Cardiac muscle cell (in vitro differentiated cells and primary cell): ENCODE measurements at places on chromosomes 6 and 20.

- no peak for DNase-seq
Measured at GRCh38 chr6:149881066-149881766, 16.7 kb downstream of the RAET1E start.

- no peak for DNase-seq
Measured at GRCh38 chr6:5192135-5192794, 68.5 kb downstream of the LYRM4 start.

GRCh38 chr20:10578607-10579006 lies 95.2 kb downstream of the JAG1 start:
- DNase-seq, result no peak

DNA sequence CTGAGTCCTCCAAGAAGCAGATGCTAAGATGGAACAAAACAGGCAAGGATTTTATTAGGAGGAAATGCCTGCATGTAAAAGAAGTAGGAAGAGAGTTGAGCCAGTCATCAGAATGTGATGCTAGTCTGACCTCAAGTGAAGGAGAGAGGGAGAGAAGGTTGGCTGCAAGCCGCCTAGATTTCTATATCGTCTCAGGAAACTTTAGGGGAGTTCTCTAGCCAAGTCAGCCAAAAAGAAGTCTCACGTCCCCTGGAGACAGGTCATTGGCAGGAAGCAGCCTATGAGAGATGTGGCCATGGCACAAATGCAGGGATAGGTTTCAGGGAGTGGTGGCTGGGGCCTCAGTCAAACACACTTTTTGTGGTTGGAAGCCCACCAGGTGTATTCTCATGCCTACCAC lies 378.0 kb downstream of the CD109 start:
- DNase-seq, result no peak

- DNase-seq, result peak; percentile 32
Measured at GRCh38 chr20:10558635-10559187, 115.1 kb downstream of the JAG1 start.

- peak; percentile 77 for DNase-seq
Measured at GRCh38 chr6:69232911-69233448, 563.8 kb downstream of the LMBRD1 start.

DNA sequence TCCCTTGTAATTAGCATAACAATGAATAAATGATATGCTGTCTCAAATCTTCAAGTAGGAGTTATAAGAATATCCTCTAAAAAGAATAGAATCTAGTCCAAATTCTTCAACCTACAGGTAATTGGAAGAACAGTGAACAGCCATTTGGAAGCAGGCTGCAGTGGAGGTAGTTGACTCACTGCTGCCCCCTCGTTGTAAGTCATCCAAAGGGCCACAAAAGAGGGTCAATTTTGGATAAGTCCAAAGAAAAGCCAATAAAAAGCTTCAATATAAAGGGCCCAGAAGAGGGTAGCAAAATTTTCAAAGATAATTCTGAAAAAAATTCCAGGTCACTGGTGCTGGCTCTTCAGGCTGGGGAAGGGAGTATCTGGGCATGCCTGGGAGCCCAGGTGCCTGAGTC lies 60.8 kb upstream of the SSTR4 start:
- DNase-seq, result peak; percentile 10

- no peak for DNase-seq
Measured at GRCh38 chr6:165055231-165055630, 254.2 kb downstream of the C6orf118 start.

DNA sequence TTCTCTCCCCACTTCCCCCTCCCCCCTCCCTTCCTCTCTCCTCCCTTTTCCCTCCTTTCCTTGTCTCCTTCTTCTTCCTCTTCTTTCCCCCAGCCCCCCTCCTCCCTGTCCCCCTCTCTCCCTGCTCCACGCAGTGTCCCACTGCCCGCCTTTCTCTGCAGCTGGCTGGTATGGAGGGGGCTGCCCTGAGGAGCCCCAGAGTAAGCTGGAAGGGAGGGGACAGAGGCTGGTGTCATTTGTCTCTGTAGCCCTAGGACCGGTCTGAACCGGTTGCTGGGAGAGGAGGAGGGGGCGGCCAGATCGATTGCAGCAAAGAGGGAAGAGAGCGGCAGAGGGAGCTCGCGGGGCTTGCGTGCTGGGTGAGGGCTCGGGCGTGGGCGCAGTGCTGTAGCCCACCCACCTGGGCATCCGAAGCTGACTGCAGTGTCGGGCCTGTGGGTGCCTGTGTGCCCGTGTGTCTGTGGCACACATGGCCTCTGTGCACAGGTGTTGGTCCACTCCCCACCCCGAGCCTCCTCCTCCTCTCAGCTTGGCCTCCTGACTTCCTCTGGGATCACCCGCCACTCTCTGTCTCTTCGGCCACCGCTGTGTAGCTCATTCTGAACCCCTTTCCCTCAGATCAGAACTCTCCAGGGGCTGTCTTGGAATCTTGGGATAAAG lies 50.6 kb downstream of the SRC start:
- DNase-seq, result no peak

DNA sequence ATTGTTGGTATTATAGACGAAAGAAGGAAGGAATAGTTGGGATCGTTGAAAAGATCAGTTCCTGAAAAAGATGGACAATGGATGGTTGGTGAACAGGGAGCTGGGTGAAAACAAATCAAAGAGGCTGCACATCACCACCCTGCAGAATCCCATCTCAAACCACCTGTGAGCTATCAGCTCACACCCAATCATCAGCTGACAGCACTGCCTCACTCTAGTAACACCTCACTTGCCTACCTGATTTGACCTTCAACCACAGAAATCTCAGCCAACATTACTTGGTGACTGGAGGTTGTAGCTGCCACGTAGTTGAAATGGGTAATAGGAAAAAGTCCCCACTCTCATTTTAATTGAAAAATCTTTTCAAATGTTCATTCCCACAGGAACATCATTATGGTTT lies 101.8 kb upstream of the DST start:
- no peak for DNase-seq

- DNase-seq, result no peak
Measured at GRCh38 chr6:88728756-88729155, 234.7 kb downstream of the RNGTT start.

- no peak for DNase-seq
Measured at GRCh38 chr6:21610341-21610740, 16.8 kb downstream of the SOX4 start.

DNA sequence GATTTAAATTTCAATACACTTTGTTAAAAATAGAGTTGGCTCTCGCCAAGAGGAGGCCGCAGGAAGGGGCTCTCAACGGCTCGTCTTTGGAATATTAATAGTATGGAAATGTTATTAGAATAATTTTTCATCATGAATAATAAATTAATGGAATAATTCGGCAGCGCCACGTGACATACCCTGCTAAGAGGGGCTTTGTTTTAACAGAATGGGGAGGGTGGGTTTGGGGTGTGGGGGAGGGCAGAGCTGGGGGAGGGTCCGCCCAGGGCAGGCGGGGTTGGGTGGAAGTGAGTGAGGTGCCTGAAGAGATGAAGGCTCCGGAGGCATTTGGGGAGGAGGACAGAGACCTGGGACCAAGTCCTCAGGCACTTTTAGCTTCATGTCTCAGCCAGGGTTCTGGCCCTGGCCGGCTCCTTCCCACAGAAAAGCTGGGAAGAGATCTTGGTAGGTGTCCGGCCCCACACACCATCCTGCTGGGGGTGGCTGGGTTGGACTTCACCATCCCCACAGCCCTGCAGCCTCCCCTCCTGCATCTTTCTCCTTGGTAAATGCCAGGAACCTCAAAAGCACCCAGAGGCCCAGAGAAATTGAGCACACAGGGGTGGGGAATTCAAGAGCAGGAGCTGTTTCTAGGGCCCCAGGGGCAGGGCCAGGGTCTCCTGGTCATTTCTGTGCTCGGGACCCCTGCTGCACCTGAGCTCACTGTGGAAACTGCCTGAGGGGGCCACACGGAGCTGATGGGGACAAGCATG lies 93.6 kb upstream of the BHLHE23 start:
- no peak for DNase-seq

DNA sequence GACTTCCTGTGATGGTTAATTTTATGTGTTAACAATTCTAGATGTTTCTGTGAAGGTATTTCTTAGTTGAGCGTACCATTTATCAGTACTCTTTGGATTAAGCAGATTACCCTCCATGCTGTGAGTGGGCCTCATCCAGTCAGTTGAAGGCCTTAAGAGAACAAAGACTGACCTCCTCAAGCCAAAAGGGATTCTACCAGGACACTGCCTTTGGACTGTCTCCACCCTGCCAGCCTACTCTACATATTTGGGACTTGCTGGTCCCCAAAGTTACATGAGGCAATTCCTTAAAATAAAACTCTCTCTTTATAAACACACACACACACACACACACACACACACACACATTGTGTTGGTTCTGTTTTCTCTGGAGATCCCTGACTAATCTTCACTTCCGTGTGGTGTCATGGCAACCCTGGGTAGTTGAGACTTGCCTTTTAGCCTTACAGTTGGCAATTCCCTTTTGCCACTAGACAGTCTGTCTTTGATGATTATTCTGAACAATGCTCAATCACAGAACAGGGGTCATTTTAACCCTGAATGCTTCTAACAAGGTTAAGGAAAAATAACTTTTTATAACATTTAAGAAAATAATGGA lies 32.2 kb downstream of the MRAP2 start:
- DNase-seq, result peak; percentile 45

DNA sequence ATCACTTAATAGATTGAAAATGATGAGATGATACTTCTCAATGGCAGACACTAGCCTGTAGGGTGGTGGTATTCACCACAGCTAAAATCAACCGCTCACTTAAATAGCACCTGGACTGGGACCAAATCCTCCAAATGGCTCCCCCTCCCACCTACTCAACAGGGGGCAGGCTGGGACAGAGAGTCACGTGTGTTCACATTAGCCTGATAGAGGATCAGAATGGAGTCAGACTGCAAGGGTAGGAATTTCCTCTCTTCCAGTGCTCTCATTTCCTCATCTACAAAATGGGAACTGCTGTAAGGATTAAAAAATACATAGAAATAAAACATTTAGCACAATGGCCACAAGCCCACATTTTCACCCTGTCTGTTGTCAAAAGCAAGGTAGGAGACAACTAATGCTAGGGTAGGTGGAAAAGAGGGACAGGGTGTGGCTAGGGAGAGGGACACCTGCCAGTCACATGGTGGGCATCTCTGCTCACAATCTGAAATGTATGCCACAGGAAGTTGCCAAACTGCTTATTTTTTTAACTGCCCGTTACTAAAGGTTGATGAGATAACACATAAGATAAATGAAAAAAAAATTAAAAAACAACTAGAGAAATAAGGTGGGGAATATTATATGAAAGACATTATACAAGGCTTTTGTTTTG lies 55.3 kb downstream of the BACH2 start:
- DNase-seq, result no peak

GRCh38 chr6:142844065-142844755 lies 100.8 kb downstream of the HIVEP2 start:
- no peak for DNase-seq
